ENCODE measurements at places on chromosomes 4 and X. TPM values are rescaled to one million over a fixed set of nuclear protein-coding genes. Genes with fewer than 3 reads are reported as not detected.

PORCN gene
- 10.3 TPM for total RNA-seq

SLC25A43 gene
- 25.4 TPM for total RNA-seq

PRSS48 gene
- not detected for total RNA-seq

PDGFRA gene
- 11.6 TPM for total RNA-seq

HSD17B13 gene
- not detected for total RNA-seq

COX7B2 gene
- not detected for total RNA-seq

ARFIP1 gene
- total RNA-seq, result 29.8 TPM

USP38 gene
- 12.9 TPM for total RNA-seq

TMSB15A gene
- not detected for total RNA-seq

NIPAL1 gene
- total RNA-seq, result 44.2 TPM

LINC00632 gene
- total RNA-seq, result 3.1 TPM

SLC49A3 gene
- total RNA-seq, result 2.7 TPM

SPANXC gene
- total RNA-seq, result not detected
